Heart right ventricle (tissue), 16 donors: ENCODE measurements at places on chromosomes 6 and 20. TPM values are rescaled to one million over a fixed set of nuclear protein-coding genes. Genes with fewer than 3 reads are reported as not detected.

DNA sequence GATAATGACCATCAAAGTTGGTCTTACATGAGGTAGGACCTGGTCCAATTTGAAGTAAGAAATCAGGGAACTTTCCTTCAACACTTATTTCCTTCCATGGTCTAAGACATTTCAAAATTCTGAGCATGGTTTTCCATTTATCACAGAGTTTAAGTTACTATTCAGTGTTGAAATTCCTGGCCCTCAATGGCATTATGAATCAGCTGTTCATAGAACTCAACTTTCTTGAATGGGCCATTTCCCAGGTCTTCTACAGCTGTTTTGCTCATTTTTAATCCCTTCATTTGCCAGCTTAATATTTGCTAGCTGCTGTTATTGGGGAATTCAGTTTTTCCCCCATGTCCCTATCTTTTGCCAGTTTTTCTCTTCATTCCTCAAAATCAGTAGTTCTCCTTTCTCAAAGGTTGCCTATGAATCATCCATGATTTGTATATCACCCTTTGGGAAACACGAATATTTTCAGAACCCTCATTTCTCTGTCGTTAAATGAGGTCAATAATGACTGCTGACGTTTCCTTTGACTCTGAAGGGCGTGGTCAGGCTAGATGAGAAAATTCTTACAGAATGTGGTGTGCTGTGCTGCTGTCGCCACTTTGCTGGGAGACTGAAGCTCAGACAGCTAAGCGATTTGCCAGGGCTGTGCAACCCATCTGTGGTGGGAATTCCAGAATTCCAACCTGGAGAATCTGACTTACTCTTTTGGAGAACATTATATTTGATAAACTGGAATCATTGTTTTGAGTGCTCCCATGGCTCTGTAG, 216.5 kb upstream of the FLRT3 start:
- no peak for DNase-seq

GRCh38 chr6:13462458-13463327, 24.7 kb downstream of the GFOD1 start:
- DNase-seq: no peak

- DNase-seq: no peak
Measured at GRCh38 chr6:13282393-13283069, 45.8 kb downstream of the TBC1D7 start.

DNA sequence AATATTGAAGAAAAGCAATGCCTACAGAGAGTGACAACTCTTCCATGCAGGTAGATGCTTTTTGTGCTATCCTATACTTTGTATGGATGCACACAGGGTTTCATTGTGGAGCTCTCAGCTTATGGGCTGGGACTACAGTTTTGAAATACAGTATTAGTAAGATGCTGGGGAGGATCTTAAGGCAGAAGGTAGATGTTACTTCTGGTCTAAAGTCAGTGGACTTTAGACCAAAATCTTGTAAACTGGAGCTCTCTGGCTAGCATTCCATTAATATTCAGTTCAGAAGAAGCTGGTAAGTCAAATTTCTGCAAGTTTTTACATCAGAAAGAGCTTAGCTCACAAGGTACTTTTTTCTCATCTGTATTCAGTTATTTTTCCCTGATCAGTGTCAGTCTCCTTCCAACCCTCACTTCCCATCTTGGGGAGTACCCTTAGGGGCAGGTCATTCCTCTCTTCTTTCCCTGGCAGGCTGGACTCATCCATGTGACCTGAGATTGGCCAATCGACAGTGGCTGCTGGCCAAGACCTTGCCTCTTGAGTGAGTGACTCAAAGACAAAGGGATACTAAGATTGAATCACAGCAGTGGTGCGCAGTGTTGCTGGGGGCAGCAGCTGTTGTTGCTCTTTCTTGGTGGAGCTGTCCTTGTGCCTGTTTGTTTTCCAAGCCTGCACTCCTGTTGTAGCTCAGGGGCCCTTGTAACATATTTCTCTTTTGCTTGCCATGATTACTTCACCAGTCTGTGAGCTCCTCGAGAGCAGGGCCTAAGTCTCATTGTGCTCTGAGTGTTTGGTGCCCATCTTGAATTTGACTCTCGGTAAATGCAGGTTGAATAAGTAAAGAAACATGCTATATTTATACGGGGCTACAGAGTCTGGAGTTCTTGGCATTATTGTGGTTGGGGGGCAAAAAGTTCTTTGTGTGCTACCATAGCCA, 2.8 kb upstream of the PHF20 start:
- DNase-seq: peak; percentile 93

The ARMC2 gene
- total RNA-seq: 11.2 TPM
